Myocyte (in vitro differentiated cells): ENCODE measurements at places on chromosomes 2 and 18.

- DNase-seq, result no peak
Observed at GRCh38 chr2:232377841-232378734, 463 bp upstream of the ALPP start.

GRCh38 chr2:142875652-142876051 is 1.8 kb upstream of the KYNU start:
- DNase-seq, result no peak

DNA sequence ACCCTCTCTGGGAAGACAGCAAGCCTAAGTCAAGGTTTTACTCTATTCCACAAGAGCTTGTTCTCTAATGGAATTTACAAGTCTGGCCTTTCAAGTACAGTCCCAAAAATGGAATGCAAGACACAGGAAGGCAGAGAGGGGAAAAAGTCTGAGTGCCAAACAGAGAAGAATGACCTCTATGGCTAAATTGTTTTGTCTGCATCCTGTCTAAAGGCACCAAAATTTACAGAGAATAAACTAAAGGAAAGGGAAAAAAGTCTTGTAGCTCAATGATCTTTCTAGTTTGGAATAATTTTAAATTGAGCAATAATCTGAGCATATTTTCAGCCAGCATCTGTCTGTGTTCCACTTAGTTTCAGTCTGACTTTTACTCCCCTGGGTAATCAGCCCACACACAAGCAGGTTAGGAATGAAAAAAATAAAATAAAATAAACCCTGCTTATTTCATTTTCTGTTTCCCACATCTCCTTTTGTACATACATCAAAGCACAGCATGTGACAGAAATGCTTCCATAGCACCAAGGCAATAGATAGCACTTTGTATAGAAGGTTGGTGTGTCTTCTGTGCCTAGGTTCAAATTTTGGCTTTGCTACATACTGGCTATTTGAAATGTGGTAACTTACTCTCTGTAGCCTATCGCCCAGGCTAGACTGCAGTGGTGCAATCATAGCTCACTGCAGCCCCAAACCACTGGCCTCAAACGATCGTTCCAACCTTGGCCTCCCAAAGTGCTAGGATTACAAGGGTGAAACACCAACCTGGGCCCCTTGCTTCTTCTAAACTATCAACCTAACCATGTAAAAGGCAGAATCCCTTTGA is 105.1 kb downstream of the SLC8A1 start:
- no peak for DNase-seq

- DNase-seq, result no peak
Observed at GRCh38 chr2:27954221-27954673, 63.7 kb downstream of the BABAM2 start.

DNA sequence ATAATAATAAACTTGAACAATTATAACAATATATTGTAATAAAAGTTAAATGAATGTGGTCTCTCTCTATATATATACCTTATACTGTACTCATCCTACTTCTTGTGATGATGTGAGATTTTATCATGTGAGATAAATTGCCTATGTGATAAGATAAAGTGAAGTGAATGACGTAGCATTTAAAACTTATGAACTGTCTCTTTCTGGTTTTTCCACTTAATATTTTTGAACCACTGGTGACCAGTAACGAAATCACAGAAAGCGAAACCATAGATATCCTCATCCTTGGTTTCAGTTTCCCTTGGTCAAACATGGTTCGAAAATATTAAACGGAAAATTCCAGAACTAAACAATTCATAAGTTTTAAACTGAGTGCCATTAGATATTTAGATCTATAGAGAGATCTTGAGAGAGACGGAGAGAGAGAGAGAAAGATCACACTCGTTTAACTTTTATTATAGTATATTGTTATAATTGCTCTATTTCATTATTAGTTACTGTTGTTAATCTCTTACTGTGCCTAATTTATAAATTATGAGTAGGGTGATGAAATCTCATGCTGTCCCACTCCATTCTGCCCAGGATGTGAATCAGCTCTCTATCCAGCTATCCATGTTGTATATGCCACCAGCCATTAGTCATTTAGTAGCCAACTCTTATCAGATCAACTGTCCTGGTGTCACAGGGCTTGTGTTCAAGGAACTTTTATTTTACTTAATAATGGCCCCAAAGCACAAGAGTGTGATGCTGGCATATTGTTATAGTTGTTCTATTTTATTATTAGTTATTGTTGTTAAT is 156.8 kb downstream of the THADA start:
- no peak for DNase-seq

DNA sequence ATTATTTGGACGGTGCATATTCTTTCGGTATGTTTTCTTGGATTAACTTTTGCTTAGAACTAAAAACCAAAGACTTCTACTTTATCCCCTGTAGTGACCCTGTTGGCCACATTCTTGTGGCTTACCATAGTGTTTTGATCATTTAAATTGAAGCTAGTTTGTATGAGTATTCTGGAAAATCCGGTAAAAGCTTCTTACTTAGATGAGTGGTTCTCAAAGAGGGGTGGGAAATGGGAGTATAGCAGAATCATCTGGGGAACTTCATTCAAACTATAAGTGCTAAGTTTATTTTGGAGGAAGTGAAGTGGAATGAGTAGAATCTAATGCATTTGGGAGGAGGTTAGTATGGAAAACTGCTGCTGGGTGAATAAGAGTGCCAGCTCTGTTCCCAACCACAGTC is 3.8 kb downstream of the PPP1CB start:
- no peak for DNase-seq

- no peak for DNase-seq
Observed at GRCh38 chr2:169771612-169772011, 27.1 kb upstream of the SSB start.
